GM12865 (cell line): ENCODE measurements at places on chromosomes 4 and X.

GRCh38 chr4:37889849-37890800, 759 bp upstream of the TBC1D1 start:
- peak; percentile 58 for DNase-seq

- DNase-seq, result peak; percentile 51
Measured at GRCh38 chr4:98203332-98204235, 57.6 kb upstream of the RAP1GDS1 start.

DNA sequence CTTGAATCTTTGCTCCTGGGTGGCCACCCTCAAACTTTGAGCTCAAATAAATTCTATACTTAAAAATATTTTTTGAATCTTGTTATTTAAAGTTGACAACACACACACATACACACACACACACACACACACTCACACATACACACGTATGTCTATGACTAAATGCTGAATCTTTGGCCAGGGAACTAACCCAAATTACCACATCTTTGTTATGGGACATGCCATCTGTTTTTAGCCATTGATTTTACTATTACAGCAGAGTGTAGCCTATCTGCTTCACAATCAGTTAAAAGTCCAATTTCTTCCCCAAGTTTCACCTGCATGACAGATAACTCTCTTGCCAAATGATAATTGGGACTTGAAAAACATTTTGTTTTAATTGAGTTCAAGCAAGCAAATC, 45.0 kb upstream of the USP46 start:
- DNase-seq, result no peak

GRCh38 chrX:29547877-29548276, 667.5 kb upstream of the MAGEB2 start:
- no peak for DNase-seq

DNA sequence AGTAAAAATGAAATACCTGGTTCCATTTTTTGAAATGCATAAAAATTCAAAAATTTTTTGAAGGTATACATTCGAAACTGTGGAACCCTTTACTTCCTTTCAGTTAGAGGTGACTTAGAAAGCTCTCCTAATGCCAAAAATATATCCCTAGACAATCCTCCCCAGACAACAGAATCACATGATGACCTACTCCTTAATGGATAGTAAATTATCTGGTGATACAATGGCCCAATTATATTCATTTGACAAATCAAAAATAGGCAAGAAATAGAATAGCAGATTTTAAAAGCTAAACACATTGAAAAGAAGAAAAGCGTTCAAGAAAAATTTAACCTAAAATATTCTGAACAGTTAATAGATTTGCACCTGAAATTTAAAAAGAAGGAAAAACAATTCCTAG, 3.5 kb upstream of the UGT2A2 start:
- no peak for DNase-seq

DNA sequence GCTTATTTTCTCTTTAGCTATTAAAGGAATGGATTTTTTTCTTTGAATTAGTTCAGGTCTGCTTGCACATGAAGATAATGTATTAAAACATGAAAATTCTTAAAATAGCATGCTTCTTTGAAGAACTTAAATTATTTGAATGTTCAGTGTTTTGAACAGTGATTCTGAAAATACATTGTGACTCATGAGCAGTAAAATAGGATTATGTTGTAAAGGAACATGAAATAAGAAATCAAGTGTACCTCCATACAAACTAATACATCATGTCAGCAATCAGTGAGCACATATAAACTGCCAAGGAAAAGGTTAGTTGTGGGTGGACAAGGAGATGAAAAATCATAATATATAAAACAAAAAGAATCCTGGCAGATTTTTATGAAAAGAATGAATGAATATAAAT, 66.1 kb downstream of the SNX25 start:
- no peak for DNase-seq

DNA sequence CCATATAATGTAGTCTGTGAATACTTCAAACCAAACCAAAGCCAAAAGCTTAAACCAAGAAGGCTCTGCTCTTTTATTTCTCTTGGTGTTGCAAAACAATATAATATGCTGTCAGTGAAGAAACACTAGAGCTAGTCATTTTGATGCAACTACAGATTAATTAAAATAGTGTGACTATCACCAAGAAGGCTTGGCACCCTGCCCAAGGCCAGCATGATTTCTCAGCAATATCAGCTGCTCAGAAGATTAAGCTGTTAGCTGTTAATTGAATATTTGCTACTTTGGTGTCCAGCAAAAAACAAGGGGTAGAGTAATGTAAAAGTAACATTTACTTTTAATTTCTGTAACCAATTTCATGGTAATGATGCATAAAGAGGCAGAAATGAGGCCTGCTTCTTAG, 104.9 kb upstream of the PRPS2 start:
- no peak for DNase-seq

DNA sequence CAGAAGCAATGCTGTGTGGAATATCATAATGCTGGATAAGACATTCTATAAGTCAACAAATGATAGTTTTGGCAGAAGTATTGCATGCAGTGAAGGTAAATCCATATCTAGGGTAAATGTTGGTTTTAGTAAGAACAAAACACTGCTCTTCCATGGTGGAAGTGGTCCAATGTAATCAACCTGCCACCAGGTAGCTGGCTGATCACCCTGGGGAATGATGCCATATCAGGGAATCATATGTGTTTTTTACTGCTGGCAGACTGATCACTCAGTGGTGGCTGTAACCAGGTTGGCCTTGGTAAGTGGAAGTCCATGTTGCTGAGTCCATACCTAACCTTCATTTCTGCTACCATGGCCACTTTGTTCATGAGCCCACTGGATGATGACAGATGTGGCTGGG, 74.0 kb upstream of the CENPE start:
- no peak for DNase-seq

DNA sequence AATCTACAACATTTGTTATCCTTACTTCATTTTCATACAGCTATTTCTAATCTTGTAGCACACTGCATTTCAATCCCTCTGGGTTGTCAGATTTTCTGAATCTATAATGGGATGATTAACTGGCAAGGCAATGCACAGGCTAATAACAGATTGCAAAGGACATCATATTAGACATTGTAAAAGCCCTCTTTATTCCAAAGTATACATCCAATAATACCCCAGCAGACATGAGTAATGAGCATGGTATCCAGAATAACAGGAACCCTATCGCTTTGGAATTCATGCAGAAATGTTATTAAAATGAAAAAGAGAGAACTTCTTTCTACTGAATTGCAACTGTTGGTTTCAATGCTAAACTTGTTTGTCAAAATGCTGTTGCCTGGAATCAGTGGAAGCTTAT, 122.9 kb downstream of the C4orf33 start:
- no peak for DNase-seq

DNA sequence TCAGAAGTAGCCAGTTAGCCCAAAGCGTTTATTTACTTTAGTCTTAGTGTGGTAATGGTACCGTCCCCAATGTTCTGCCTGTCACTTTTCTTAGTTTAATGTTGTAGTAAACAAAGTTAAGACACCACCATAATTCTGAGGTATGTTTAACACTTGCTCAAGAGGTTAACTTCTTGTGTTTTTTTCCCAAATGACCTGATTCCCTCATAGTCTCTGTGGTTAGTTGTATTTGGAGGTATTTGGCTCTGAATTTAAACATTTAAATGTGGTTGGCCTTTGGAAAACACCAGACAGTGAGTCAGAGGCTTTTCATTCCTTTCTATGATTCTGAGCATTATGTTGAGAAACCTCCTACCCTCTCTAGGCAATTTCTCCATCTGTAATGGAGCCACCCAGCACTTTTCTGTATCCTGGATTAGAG, 47.9 kb downstream of the CXCL1 start:
- DNase-seq, result no peak

DNA sequence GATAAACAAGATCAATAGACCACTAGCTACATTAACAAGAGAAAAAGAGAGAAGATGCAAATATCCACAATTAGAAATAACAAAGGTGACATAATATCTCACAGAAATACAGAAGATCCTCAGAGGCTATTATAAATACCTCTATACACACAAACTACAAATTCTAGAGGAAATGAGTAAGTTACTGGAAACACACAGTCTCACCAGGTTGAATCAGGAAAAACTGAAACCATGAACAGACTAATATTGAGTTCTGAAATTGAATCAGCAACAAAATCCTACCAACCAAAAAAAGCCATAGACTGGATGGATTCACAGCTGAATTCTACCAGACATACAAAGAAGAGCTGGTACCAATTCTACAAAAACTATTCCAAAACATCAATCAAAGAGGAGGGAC, 211.8 kb upstream of the CPEB2 start:
- peak; percentile 54 for DNase-seq

DNA sequence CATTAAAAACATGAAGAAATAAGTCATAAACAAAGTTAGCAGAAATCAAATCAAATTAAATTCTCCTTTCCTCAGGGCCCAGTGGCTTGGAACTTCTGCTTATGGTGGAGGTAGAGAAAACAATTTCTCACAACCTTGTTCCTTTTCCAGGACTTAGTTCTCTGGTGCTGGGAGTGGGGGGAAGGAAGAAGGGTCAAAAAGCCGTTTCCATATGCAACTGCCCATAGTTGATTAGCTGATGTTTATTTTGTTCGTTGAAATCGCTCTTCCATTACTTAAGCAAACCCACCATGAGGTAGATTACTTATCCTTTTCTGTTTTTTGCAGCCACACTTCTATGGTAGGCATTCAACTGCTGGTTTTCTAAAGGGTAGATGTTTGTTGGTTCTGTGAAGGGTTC, 94.2 kb downstream of the ARSJ start:
- no peak for DNase-seq

- DNase-seq, result no peak
Measured at GRCh38 chr4:184441461-184442313, 32.7 kb downstream of the IRF2 start.

DNA sequence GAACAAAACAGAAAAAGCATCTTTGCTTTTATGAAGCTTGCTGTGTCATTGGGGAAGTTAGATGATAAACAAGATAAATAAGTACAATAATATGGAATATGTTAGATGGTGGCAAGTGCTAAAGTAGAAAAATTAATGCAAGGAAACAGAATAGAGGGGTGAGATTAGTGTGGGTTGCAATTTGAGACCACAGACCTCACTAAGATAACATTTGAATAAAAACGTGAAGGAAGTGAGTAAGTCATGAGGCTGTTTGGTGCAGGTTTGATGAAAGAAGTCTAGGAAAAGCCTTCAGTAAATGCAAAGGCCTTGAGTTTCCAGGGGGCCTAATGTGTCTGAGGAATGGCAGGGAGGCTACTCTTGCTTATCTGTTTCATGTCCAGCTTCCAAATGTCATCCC, 102.5 kb downstream of the CFAP299 start:
- no peak for DNase-seq

- DNase-seq, result no peak
Measured at GRCh38 chr4:91681091-91681490, 622.7 kb upstream of the GRID2 start.

DNA sequence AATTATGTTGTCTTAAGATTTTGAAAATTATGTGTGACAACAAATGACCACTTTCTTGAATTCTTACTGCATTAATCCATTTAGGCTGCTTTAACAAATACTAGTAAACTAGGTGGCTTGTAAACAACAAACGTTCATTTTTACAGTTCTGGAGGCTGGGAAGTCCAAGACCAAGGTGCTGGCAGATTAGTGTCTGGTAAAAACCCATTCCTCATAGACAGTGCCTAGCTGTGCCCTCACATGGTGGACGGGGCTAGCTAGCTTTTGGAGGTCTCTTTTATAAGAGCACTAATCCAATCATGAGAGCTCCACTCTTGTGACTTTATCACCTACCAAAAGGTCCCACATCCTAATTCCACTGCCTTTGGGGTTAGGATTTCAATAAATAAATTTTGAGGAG, 425.8 kb downstream of the SPRY1 start:
- DNase-seq, result no peak

GRCh38 chr4:16694173-16694883, 204.1 kb downstream of the LDB2 start:
- DNase-seq, result no peak
